Posterior vena cava (tissue), 2 donors: ENCODE measurements at places on chromosomes 4 and X. TPM values are rescaled to one million over a fixed set of nuclear protein-coding genes. Genes with fewer than 3 reads are reported as not detected.

GRCh38 chrX:149831473-149831872 is 49.5 kb upstream of the MAGEA8 start:
- no peak for DNase-seq

GRCh38 chr4:110900213-110900769 is 277.4 kb upstream of the PITX2 start:
- DNase-seq: no peak

GRCh38 chr4:75612306-75612705 is 18.0 kb downstream of the CDKL2 start:
- no peak for DNase-seq

DNA sequence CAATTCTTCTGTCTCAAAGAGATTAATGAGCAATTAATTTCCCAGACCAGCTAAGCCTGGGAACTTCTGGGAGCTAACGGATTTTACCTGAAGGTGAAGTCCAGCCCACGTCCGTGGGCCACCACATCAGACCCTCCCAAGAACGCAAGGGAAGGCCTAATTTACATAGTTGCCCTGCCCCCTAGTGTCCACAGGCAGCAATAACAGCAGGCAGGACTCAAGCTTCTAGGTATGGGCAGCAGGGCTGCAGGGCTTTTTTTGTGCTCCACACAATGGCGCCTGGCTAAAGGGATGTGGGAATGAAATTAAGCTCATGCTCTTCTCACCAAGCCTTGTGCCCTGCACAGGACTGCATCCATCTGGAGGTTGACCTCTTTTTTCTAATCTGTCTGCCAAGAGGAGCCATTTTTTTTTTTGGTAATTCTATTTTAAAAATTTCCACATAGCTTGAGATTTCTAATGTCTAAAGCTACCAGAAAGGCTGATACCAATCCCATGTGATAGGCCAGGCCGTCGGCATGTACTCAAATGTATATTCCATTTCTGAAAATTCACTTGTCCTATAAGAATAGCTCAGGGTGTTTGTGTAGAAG is 111.9 kb upstream of the TMEM164 start:
- DNase-seq: no peak

GRCh38 chr4:147723326-147723725 is 8.6 kb upstream of the ARHGAP10 start:
- DNase-seq: no peak

DNA sequence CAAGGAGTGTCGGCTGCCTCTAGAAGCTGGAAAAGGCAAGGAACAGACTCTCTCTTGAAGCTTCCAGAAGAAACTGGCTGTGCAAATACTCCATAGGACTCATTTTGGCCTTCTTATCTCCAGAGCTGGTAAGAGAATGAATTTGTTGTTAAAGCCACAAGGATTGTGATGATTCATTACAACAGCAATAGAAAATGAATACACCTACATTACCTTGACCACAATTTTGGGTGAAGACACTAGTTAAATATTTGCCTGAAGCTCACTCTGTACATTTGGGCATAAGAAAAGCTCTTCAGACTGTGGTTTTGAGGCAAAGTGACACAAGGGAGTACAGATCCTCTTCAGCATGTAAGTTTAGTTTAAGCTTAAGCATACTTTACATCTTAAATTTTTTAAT is 134.5 kb upstream of the TLL1 start:
- DNase-seq: no peak

GRCh38 chr4:175905925-175906324 is 93.9 kb upstream of the GPM6A start:
- DNase-seq: no peak

DNA sequence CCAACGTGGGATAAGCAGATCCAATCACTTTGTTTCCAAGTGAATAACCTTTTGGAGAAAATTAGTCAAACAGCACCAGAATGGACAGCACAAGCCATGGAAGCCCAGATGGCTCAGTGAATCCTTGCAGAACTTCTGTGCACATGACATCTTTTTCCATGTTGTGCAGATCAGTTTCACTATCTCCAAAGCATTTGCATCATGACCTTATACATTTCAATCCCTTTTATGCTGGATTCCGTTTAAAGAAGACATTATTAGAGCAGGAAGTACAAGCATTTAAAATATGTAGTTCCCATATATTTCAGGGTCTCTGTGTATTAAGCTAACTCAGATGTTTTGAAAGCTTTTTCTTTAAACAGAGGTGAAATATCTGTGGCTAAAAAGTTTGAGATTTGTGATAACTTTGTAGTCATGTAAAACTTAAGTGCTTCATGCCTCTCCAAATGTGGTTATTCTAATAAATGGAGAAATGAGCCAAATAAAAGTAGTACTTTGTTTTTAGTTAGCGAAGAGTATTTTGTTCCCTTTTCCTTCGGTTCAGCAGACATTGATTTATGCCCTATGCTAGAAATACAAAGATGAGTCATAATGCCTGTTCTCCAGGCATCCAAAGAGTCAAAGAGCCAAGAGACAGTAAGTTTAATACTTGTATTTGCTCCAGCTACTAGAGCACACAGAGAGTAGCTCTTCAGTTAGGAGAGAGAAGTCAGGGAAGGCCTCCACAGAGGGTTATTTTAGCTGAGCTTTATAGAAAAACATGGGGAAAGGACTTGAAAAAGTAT is 39.0 kb downstream of the PLAC8 start:
- DNase-seq: no peak

GRCh38 chr4:48169636-48170035 is 35.6 kb upstream of the TXK start:
- DNase-seq: no peak

- no peak for DNase-seq
Measured at GRCh38 chr4:10237131-10237530, 120.5 kb upstream of the WDR1 start.

DNA sequence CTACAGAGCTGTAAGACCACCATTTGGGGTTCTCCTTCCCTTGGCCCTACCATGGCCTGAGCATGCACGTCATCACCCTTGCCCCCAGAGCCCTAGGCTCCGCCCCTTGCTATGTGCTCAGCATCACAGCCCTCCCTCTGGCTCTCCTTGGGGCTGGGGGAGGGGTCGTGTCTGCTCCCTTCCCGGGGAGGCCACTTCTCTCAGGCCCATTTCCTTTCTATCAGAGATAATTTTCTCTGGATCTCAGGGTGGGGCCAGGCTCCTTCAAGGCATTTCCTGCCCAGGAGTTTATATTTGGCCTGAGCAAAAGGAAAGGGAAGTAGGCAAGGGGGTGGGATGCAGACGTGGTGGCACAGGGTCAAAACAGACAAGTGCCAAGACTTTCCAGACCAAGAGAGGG is 55.9 kb downstream of the STARD8 start:
- no peak for DNase-seq

Gene DUSP9
- total RNA-seq: not detected

Gene HTN1
- total RNA-seq: not detected

Gene ITM2A
- 67.0 TPM for total RNA-seq

Gene SPOCK3
- not detected for total RNA-seq

Gene SNCA
- total RNA-seq: 9.1 TPM

Gene NIPAL1
- total RNA-seq: 0.28 TPM

Gene MGAT4D
- total RNA-seq: not detected

Gene PAGE2
- total RNA-seq: not detected
